ENCODE measurements at places on chromosomes 1 and 21.

GRCh38 chr1:185439727-185440415, 122.8 kb upstream of the IVNS1ABP start:
- peak; percentile 87 for DNase-seq

DNA sequence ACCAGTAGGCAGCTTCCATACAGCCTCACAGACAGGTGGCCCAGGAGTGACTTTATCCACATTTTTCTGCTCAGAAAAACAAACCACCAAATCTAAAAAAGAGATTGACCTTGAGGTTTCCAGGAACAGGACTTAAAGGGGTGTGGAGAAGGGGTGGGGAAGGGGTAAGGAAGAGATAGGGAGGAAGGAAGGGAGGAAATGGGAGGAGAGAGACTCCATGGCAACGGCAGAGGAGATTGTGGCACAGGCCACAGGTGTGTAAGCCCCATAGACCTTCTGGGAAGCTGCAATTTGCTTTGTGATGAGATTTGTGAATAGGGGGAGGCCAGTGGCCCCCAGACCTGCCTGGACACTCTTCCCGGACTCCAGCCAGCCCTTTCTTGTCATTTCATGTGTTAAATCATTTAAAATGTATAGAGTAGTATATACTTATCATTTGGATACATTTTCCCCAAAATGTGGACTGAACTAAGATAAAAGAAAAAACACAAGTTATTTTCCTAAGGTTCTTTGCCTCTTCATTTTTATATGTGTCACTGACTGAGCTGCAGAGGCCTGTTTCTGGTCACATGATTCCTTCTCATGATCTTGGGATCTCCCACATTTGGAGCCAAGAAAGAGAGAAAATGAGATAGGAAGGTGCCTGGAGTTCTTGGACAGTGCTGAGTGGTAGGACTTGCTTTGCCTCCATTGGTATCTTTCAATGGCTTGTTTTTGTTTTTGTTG, 55.5 kb downstream of the CLIC6 start:
- DNase-seq: no peak

DNA sequence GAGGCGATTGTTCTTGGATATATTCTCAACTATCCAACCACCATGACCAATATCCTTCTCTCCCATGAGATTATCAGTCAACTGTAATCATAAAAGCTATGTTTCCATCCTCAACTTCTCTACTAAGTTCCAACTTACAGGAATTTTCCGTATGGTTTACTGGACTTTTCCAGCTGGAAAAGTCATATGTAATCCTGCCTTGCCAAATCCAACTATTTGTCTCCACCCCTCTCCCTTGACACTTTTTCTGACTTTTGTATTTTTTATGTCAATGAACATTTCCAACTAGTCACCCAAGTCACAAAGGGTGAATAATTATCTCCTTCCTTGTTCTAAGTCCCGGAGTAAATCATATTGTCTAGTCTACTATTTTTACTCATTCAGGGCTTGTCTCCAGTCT, 293.1 kb downstream of the USP25 start:
- DNase-seq: no peak

DNA sequence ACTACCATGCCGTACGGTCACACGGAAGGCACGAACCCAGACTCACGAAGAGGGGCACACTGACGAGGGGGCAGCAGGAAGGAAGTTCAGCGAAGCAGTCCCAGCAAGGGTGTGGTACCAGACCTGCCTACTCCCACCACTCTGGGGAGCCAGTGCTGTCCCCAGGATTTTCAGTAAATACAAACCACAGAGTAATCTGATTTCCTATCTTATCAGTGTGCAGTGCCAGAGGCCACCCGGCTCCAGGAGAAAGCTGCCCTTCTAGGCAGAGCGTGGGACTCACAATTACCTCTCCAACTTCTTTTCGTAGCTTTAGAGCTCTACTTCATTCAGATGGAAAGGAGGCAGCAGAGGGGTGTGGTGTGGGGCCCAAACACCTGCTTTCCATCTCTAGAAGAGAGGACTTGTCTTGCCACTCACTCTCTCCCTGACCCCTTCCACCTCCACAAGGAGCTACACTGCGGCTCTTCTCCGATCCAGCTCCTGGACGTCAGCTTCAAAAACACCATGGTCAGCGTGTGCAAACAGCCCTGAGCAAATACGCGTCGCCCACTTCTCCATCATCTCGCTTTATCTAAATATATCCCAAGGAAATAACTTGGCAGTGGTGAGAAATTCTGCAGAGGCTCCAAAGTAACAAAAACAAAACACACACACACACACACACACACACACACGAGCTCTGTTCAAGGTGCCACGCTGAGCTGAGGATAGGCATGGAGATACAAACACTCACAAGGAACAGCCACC, 98.5 kb downstream of the MRPL37 start:
- DNase-seq: no peak

- DNase-seq: no peak
Measured at GRCh38 chr1:157952601-157953000, 40.8 kb upstream of the KIRREL1 start.

DNA sequence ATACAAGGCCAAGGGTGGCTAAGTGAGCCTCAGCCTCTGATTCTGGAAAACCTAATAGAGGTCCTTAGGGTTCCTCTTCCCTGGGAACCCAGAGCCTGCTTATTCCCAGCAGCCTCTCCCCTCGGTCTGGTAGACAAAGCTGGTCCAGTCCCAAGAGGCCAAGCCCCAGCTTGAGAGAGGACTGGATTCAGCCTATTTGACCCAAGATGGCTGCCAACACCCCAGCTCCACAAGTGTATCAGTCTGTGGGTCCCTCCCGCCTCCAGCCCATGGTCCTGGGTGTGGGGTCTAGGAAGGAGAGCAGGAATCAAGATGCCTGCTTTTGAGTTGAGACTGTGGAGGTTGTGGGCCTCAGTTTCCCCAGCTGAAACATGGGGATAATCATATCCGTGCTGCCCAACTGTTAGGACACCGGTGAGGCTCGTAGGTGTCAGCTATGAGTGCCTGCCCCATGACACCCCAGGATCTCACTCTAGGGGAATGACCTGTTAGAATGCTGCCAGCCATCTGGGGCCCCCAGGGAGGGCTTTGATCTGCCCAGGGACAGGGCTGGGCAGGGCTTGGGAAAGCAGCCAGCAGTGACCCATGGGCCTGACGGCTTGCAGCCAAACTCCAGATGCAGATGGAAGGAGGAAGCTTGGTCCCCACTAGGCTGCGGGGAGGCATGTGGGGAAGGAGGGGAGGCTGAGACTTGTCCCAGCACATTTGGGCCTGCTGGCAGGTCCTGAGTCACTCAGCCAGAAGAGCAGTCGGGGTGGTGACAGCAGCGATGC, 45.4 kb downstream of the NUAK2 start:
- DNase-seq: no peak

DNA sequence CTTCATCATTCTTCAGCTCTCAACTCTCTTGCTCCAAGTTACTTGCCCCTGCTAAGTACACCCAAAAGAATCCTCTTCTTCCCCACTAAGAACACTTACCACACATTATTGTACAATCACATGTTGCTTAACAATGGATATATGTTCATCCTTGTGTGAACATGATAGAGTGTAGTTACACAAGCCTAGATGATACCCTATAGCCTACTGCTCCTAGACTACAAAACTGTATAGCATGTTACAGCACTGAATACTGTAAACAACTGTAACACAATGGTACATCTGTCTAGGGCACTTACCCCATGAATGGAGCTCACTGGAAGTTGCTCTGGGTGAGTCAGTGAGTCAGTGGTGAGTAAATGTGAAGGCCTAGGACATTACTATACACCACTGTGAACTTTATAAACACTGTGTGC, 77.4 kb downstream of the RERE start:
- DNase-seq: peak; percentile 86

GRCh38 chr1:35288761-35289160, 20.3 kb downstream of the ZMYM4 start:
- no peak for DNase-seq

GRCh38 chr1:64166629-64167028, 36.8 kb upstream of the UBE2U start:
- no peak for DNase-seq

DNA sequence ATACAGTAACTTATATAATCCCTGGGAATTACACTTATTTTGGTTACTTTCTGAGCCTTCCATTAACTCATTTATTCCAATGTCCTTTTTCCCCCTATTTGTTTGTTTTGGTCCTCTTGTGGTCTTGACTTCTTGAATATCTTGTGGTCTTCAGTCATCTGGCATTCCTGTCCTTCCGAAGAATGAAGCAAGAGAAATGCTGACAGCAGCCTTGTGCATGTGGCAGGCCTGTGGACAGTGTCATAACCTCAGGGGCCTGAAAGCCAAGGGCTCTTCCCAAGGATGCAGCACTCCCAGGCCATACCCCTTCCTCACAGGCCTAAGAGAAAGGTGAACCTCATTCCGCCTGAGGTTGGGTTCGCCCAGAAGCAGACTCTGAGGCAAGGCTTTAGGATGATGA, 470.2 kb downstream of the DISC1 start:
- no peak for DNase-seq

GRCh38 chr1:169550294-169550693, 36.0 kb downstream of the F5 start:
- DNase-seq: no peak

DNA sequence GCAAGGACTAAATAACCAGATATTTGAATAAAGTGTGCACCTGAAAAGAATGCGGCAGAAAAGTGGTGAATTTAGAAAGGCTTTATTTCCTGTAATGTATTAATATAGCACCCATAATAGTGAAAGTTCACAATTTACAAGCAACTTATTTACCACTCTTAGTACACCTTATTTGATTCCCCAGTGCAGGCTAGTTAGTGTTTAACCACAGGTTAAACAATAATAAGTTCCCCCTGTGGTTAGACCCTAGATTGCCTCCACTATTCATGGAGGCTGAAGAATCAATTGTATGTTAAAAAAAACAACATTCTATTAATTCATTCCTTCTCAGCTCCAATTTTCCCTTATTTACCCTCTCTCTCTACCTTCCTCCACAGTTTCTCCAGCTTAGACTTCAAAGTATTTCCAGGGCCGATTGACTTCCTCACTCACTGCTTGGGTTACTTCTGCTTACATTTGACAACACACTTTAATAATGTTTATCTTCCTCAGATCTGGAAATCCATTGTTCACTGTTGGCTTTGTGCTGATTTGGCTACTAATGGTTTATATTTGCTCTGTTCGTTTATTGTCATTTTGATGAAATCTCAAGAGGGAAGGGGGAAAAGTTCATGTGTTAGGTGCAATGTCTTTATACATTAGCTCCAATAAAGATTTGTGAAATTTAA, 796.3 kb downstream of the BRINP3 start:
- DNase-seq: no peak

- no peak for DNase-seq
Measured at GRCh38 chr21:33991133-33991532, 75.5 kb upstream of the ATP5PO start.

DNA sequence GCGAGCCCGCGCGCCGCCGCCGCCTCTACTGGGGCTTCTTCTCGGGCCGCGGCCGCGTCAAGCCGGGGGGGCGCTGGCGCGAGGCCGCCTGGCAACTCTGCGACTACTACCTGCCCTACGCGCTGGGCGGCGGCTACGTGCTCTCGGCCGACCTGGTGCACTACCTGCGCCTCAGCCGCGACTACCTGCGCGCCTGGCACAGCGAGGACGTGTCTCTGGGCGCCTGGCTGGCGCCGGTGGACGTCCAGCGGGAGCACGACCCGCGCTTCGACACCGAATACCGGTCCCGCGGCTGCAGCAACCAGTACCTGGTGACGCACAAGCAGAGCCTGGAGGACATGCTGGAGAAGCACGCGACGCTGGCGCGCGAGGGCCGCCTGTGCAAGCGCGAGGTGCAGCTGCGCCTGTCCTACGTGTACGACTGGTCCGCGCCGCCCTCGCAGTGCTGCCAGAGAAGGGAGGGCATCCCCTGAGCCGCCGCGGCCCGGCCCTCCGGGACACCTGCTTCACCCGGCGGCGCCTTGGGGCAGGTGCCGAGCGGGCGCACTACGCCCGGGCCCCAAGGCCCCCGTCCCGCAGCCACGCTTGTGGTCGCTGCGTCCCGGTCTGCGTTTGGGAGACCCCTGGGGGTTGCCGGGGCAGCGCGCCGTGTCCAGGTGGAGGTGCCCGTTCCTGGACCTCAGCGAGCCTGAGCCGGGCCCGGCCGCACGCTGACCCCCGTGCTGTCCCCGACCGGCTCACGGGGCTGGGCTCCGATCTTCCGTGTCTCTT, 944 bp downstream of the B3GALT6 start:
- no peak for DNase-seq

DNA sequence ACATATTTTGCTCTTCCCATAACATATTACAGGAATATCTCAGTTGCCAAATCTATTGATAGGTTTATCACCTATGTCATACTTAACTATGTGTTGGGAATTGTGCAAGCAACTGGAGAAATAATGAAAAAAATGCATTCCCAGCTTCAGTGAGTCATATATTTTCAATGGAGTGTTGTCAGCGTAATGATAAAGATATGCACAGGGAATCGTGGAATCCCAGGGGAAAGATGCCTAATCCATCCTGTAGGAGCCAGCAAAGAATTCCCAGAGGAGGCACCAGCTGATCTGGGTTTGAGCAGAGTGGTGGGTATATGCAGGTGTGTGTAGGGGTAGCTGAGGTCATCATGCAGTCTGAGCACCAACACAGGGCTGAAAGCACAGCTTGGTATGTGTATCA, 213.3 kb upstream of the DAB1 start:
- no peak for DNase-seq

DNA sequence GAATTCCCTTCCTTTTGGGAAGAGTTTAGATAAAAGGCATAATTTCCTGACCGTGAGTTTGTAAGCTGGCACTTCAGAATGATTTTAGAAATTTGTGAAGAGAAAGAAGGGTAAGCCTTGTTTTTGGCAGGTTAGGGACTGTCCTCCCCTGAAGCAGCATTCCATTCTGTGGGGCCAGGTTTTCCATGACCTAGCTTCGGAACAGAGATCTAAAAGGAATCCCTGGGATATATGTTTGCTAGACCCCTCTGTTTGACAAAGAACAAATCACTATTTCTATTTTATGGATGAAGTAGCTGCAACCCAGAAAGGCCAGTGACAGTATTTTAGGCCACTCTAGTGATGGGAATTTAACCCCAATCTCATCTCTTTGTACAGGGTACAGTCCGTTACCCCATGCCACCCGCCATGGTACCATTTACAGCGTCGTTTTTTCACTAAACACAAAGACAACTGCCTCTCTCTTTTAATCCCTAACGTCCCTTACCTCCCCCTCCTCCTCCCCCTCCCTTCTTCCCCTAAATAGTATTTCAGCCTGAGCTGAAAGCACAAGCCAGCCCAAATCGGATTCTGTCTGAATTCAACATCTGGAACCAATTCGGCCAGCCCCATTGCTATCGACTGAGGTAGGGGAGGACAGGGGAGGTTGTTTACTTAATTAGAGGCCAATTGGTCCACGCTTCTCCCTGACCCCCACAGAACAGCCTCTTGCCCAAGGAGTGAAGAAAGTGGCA, 23.4 kb upstream of the IKBKE start:
- DNase-seq: no peak

- DNase-seq: no peak
Measured at GRCh38 chr21:46498335-46499050, 39.8 kb downstream of the DIP2A start.

DNA sequence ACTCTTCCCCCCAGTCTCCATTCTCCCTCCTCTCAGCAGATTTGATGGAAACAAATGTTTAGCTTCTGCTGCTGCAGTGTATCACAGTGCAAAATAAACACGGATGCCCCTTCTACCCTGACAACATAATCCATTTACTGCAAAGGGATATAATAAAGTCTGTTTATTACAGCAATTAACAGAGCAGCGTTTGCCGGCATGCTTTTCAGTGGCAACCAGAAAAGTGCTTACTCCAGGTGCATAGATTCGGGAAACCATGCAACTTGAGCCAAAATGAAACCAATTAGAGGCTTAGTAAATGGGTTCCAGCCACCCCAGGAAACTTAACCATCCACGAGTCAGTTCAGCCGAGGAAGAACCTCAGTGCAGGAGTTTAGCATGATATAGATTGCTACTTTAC, 12.9 kb upstream of the LEMD1 start:
- no peak for DNase-seq

- DNase-seq: no peak
Measured at GRCh38 chr1:35345439-35345981, 77.0 kb downstream of the ZMYM4 start.

All from epithelial cell of prostate (primary cell).